ENCODE measurements at places on chromosomes 5 and 9.

DNA sequence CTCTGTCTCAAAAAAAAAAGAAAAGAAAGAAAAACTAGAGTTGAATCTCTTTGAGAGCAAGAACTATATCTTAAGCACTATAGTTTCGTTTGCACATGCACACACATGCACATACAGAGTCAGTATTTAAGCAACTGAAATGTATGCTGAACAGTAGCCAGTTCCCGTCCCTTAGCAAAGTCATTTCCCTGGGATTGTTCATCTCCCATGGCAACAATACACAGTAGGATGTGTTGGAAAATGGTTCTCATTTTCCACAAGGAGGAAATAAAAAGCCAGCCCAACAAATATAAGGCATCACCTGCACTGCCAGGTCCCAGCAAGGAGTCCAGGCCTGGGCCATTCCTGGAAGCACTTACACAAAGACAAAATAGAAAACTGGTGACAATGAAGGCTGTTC is 4.2 kb upstream of the ZNF346 start:
- no peak for DNase-seq

- no peak for DNase-seq
Measured at GRCh38 chr9:98784831-98785806, 11.2 kb downstream of the ANKS6 start.

DNA sequence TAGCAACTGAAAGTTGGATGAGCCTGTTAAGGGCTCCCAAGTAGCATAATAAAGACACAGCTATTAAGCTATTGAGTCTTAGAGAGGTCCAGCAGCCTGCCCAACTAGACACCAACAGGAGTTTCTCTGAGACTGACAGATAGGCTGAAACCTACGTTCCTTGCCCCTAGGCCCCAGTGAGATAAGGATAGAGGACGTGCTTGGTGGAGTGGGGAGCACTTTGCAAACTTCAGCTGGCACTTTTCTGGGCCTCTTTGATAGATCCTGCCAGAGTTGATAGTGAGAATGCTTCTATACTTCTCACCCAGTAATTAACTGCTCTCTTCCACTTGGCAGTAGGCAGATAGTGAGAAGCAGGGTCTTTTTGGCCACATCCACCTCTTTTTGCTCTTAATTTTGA is 20.8 kb upstream of the CTNNA1 start:
- no peak for DNase-seq

GRCh38 chr5:55897905-55898304 is 46.7 kb downstream of the IL31RA start:
- DNase-seq = no peak

DNA sequence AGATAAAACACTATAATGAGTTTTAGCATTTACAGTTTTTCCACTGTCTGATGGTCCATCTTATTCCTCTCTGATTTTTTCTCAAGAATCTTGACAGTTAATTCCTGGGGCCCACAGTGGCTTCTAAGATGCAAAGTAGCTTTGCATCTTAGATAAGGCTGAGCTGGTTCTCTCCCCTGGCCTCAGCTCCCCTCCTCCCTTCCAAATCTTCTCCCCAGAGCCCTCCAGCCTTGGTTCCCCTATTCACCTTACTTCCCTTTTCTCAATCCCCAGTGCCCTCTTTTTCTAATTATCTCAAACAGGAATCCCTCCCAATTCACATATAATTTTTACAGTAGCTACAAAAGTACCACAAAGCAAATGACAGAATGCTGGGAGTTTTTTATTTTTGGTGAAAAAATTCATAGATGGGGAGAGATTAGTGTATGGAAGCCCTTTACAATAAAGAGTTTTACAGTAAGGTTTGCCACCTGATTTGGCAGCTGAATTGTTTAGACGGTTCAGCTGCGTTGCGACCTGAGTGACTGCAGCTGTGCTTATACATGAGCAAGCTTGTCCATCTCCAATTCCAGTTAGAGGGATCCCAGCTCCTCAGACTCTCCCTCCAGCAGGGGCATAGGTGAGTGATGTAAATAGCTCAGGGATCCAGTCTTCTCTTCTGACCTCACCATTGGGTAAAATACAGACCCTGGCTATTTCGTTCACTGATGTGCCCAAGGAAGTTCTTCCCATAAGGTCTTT is 51.4 kb upstream of the CKMT2 start:
- DNase-seq = no peak

- no peak for DNase-seq
Measured at GRCh38 chr5:96196890-96197289, 235.2 kb upstream of the ELL2 start.
